Right hindlimb (tissue), 1 donor: ENCODE measurements at places on chromosomes 4 and X.

GRCh38 chrX:154411981-154412340 lies 622 bp downstream of the TAFAZZIN start:
- DNase-seq = peak; percentile 74

DNA sequence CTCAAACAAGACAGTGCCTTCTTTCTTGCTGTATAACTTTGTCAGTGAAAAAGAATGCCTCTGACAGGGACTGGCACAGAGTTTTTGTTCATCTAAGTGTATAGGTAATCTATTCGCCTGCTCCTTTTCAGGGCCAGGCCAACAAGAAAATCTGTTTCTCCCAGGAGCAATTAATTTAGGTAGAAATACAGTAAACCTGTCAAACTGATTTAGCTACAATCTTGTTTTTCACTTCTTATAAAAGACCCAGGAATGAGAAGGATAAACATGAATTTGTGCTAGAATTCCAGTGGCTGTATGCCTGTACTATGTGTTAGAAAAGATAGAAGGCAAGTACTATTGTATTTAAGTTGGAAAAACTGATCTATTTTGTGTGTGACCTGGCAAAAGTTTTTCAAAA lies 6.1 kb downstream of the TMA16 start:
- no peak for DNase-seq

GRCh38 chr4:128379860-128380259 lies 92.2 kb upstream of the PGRMC2 start:
- DNase-seq = no peak

GRCh38 chrX:19245711-19246269 lies 97.9 kb upstream of the PDHA1 start:
- DNase-seq = no peak

GRCh38 chr4:1109333-1109732 lies 4.0 kb downstream of the RNF212 start:
- no peak for DNase-seq

- DNase-seq = no peak
Observed at GRCh38 chrX:37759878-37760418, 19.9 kb upstream of the CYBB start.
